Pulmonary artery endothelial cell (primary cell): ENCODE measurements at places on chromosomes 12 and 14. TPM values are rescaled to one million over a fixed set of nuclear protein-coding genes. Genes with fewer than 3 reads are reported as not detected.

Gene WNT5B
- total RNA-seq, result 0.14 TPM in 1 of 2 replicates, not detected in the other

Gene BDKRB1
- total RNA-seq, result not detected in 2 replicates

Gene SYT1
- 0.59 and 0.63 TPM in 2 replicates for total RNA-seq

GRCh38 chr12:107458990-107459389 is 226.6 kb upstream of the PWP1 start:
- no peak for DNase-seq

DNA sequence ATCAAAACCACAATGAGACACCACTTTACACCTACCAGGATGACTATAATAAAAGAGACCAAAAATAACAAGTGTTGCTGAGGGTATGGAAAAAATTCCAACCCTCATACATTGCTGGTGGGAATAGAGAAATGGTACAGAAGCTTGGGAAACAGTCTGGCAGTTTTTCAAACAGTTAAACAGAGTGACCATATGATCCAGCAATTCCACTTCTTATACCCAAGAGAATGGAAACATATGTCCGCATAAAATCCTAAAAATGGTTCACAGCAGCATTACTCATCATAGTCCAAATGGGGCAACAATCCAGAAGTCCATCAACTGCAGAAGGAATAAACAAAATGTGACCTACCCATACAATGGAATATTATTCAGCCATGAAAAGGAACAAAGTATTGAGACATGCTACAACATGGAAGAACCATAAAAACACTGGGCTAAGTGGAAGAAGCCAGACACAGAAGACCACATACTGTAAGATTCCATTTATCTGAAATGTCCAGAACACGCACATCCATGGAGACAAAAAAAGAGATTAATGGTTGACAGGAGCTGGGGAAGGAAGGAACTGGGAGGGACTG is 44.5 kb downstream of the CHGA start:
- no peak for DNase-seq

DNA sequence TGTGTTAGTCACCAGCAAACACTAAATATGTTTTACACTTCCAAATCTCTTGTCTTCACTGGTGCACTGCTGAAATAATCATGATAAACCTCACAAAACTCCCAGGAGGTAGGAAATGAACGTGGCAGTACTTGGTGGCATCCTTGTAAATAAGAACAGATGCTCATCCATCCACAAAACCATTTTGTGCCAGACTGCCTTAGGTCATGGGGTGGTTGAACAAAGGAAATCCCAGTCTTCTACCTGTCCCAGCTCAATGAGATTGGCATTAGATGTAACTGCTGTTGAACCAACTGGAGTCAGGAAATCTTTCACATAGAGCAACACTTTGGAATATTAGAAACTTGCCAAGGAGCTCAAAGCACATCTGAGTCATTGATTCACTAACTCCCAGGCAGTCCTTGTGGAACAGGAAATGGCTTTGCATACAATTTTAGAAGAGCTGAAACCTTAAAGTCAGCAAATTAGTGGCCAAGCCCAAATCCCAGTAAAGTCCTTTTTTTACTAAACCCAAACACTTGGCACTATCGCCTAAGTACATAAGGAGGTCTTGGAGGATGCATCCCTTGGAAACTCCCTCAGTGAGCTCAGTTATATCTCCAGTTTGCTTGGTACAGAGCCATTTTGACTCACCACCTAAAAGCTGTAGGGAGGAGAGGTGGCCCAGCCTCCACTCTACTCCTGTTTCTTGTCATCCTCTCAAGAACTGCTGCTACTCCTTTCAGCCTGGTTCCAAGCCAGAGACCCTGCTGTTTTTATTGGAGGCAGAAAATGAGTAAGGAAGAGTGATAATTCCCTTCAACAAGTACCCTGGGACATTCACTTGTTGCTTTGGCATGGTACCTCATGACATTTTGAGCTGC is 208.0 kb downstream of the NOVA1 start:
- DNase-seq, result no peak

DNA sequence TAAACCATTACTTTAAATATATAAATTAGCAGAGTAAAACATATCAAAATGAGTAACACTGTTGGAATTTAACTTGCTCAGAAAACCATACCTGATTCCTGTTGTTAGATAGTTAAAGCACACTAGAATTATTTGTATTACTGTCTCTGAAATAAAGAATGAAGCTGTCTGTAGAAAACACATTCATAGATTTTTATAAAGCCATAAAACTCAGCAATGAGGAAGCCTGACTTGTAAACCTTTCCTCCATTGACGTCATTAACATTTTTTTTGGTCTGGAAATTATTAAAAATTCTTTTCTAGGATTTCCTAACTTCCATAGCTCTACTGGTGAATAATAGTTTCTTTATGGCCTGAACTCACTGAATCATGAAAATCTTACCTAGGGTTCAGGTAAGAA is 147.6 kb downstream of the BRMS1L start:
- no peak for DNase-seq

GRCh38 chr12:107514887-107515445 is 170.6 kb upstream of the PWP1 start:
- DNase-seq, result no peak

DNA sequence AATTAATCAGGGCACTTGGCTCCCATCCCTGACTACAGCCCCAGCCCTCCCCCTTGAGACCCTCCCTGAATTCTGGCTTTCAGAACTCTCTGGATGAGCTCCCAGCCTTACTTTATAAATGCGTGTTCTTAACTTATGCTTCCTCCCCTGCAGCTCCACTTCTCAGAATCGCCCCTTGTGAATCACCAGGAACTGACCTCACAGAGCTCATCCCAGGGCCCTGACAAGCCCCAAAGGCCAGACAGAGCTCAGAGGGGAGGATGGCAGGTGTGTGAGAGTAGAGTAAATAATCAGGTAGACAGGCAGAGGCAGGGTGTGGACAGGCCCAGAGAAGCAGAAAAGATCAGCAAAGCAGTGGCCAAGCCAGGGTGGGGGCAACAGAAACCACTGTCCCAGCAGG is 68.2 kb upstream of the FOXN3 start:
- no peak for DNase-seq

- DNase-seq, result no peak
Observed at GRCh38 chr14:105489542-105490266, 1.3 kb upstream of the TEDC1 start.

- no peak for DNase-seq
Observed at GRCh38 chr14:81295958-81296923, 75.5 kb upstream of the GTF2A1 start.

DNA sequence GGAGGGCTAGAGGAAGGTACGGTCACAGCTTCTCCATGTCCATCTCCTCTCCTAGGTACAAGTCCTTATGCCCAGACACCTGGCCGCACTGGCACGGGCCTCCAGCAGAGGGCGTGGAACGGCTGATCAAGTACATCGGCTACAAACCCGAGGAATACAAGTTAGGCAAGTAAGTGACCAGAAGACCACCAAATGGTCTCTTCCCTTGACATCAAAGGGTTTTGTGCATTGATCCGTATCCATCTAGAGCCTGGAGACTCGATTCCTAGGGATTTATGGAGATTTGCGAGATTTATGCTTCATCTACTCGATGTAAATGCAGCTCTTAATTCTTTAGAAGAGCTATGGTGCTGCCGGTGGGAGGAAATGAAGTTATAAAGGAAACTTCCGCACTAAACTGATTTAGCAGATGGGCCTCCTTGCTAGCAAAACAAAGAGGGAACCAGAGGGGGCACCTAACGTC is 44.2 kb downstream of the KCTD10 start:
- peak; percentile 58 for DNase-seq

DNA sequence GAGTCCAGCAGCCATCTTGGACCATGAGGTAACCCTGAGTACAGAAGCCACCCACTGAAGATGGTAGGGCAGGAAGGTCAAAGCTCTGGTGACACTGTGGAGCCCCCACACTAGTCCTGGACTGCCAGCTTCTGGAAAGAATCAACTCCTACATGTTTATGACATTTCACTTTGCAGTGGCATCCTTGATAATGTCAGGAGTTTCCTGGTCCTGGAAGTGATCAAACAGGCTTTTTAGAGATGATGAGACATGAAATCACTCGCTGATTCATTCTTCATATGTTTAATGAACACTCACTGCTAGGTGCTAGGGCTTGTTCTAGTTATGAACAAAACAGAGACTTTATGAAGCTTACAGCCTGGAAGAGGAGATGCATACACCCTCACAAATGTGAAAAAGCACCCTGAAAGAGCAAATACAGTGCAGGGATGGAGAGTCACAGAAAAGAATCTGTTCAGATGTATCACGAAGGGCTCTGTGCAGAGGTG is 15.8 kb upstream of the HNF1A start:
- DNase-seq, result no peak

GRCh38 chr14:68671909-68672308 is 121.0 kb downstream of the ZFP36L1 start:
- no peak for DNase-seq

DNA sequence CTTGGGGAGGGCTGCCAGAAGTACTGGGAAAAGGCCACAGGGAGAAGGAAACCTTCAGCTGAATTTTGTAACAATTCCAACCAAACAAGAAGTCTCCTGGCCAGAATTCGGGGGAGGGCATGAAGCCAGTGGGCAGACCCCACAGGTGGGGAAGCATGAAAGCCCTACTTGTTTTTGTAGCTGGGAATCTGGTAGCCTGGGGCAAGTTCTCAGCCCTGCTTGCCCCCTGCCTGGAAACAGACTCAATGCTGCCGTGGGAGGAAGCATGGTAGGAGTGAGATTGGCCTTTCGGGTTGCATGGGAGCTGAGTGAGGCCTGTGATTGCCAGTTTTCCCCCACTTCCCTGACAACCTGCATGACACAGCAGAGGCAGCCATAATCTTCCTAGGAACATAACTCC is 259.2 kb upstream of the RMST start:
- no peak for DNase-seq

DNA sequence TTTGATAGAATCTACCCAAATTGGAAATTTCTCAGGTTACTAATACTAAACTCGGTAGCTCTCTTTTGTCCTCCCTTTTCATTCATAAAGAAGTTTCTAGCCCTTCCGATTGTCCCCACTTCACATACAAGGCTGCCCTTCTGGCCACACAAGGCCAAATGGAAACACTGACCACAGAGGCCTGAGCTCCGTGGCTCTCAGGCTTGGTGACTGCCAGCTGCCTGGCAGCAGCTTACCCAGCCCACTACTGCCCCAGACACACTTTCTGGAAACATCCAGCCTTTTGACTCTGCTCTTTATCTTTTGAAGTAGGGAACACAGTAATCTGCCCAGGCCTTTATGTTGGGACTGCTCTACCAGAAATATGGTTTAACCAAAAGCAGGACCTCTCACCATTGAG is 167.2 kb downstream of the GCH1 start:
- DNase-seq, result no peak

DNA sequence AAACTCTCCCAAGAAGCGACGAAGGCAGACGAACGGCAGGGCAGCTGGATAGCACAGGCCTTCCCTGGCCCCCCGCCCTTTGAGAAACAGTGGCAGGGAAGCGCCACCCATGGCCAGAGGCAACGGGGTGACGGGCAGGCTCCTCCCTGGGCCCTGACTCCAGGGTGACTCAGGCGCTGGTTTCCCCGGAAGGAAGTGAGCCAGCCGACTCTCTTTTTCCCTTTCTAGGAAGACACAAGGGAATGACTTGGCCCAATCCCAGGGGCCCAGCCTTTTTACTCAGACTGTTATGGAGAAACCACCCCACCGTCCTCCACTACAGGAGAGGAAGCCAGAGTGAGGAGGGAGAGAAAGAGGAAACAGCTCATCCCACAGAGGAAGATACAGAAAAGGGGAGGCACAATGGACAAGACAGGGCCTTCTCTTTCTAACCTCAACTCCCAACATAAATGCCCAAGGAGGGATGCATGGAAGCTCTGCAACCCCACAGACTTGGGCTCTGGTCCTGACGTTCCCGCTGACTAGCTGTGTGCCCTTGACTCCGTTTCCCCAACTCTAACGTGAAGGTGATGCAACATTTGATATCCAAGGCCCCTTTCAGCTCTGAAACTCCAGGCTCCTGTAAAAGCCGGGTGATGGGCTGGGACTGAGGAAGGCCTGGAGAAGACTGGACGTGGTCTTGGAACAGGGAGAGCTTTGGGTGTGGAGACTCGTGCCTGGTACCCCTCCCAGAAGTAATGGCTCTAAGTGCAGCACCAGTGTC is 27.9 kb downstream of the ACTN1 start:
- DNase-seq, result no peak

DNA sequence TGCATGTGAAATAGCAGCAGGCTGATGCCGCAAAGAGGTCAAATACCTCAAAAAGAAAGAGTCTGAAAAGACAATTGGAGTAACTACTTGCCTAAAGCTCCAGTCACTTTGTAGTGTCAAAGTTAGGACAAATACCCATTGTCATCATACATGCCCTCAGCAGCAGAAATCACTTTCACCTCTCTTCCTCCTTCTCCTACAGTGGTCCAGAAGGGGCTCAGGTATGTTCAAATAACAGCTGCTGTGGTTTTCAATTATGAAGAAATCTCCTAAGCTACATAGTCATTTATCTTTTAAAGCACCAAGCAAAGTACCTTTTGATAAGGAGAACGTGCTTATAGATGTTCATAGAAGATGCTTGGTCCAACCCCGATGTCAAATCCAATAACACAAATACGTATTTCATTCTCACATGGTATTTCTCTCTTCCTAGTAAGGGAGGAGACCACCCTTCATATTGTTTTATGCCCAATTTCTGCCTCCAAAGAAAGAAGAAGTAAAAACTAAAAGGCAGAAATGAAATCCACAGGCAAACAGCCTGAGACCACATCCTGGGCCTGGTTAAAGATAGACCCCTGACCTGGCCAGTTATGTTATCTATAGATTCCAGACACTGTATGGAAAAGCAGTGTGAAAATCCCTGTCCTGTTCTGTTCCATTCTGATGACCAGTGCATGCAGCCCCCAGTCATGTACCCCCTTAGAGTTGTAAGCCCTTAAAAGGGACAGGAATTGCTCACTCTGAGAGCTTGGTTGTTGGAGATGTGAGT is 23.7 kb downstream of the GYS2 start:
- no peak for DNase-seq

GRCh38 chr14:75709207-75709812 is 48.3 kb downstream of the TTLL5 start:
- DNase-seq, result no peak

DNA sequence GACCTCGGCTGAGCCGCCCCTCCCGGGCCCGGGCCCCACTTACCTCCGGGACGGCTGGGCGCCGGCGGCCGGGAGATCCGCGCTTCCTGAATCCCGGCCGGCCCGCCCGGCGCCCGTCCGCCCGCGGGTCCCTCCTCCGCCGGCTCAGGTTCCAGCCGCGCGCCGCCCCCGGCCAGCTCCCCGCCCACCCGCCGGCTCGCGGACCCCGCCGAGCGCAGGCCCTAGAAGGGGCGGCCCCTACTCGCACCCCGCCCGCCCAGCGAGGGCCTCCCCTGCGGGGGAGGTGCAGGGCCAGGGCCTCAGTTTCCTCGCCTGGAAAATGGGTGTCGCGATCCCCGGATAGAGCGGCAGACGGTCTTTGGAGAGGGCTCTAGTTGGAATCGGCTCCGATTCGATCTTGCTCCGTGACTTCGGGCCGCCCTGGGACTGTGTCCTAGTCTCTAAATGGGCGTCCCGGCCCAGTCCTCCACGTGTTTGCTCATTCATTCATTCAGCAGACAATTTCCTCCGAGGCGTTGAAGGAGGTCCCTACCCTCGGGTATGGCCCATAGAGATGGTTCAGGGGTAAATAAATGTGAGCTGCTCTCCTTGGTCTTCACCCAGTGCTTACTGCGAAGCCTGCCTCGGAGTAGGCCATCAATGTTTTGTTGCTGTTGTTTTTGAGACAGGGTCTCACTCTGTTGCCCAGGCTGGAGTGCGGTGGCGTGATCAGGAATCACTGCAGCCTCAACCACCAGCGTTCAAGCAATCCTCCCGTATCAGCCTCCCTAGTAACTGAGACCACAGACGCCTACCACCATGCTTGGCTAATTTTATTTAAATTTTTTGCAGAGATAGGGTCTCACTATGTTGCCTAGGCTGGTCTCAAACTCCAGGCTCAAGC is at the start of gene TRPV4:
TRPV4 (minus strand) TSS at position 92 of the 883 bp plus-strand sequence. CDS start 18,602 bp downstream, outside the sequence.
- DNase-seq, result no peak
